NCI-H2107 (cell line): ENCODE measurements at places on chromosomes 7 and 10.

DNA sequence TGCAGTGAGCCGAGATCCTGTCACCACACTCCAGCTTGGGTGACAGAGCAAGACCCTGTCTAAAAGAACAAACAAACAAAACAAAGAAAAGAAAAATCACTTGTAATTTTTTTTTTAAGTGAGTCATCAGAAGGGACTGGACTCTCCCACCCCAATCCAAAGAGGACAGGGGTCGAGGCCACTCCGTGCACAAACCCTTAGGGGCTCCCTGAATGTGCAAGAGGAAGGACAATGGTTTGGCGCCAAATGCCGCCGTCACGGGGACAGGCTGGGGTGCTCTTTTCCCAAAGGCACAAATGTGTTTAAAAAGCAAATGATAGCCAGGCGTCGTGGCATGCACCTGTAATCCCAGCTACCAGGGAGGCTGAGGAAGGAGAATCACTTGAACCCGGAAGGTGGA lies 23.8 kb downstream of the RCC1L start:
- DNase-seq = no peak

- no peak for DNase-seq
Observed at GRCh38 chr7:42269161-42269560, 32.2 kb upstream of the GLI3 start.

GRCh38 chr10:80126876-80127275 lies 5.7 kb upstream of the PLAC9 start:
- DNase-seq = no peak

DNA sequence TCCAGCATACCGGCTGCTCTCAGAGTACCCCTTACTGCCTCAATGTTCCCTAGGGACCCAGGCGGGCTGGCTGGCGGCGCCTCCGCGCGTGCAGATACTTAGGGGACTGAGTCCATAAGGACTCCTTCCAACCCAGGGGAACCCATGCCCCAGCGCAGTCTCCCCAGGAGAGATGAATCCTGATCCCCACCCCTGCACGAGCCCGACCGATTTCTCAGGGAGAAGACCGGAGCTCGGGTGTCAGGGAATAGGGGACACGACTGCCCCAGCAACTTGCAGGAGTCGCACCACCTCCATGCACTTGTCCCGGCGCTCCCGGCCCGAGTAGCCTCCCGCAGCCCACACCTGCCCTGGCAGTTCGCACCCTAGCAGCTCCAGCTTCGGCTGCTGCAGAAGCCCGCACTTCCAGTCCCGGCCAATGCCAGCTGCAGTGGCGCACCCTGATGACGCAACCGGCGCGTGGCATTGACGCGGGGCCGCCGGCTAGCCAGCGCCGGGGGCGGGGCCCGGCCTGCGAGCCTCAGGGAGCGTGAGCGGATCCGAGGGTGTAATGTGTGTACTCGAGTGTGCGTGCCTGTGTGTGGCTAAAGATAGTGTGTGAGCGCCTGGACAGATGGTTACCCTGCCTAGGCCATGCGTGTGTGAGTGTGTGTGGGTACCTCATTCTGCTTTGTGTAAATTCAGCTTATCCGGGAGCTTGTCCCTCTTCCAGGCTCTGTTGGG lies at the start of gene GPAM:
Gene GPAM (minus strand): TSS at position 437 of the 723 bp plus-strand sequence. CDS start 1,981 bp downstream, outside the sequence.
- peak; percentile 40 for DNase-seq

- DNase-seq = no peak
Observed at GRCh38 chr10:62373995-62374861, at the start of gene ZNF365. TSS of gene ZNF365 (plus strand) at chr10:62374369. CDS start at chr10:62376194, 1,825 bp downstream.

DNA sequence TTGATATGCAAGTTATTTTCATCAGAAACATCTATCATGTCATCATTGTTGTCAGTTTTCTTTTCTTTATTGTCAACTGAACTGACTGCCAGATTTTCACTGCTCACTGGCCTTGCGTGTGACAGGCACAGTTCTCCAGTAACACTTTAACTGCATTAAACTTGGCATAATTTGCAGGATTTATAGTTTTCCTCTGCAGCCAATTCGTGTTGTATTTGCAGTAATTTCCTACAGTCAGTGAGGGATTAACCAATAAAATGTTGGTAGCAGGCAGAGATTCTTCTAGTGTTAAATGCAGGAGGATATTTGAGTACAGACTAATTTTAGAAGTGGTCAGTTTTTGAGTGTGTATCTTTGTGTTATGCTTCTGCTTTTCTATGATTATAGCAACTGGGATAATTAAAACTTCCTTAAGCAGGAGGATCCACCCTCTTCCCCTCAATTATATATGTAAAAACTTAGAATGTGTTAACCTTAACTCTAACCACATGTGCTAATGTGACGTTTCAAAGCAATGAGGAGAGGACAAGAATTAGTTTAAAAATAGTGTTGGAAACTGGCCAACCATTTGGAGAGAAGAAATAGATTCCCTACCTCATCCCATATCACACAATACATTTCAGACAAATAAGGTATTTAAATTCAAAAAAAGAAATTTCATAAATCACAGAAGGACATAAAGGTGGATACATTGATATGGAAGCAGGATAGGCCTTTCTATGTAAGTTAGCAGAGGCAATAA lies 365.5 kb upstream of the BMPER start:
- no peak for DNase-seq

- DNase-seq = no peak
Observed at GRCh38 chr10:131350660-131351059, 39.1 kb upstream of the TCERG1L start.

DNA sequence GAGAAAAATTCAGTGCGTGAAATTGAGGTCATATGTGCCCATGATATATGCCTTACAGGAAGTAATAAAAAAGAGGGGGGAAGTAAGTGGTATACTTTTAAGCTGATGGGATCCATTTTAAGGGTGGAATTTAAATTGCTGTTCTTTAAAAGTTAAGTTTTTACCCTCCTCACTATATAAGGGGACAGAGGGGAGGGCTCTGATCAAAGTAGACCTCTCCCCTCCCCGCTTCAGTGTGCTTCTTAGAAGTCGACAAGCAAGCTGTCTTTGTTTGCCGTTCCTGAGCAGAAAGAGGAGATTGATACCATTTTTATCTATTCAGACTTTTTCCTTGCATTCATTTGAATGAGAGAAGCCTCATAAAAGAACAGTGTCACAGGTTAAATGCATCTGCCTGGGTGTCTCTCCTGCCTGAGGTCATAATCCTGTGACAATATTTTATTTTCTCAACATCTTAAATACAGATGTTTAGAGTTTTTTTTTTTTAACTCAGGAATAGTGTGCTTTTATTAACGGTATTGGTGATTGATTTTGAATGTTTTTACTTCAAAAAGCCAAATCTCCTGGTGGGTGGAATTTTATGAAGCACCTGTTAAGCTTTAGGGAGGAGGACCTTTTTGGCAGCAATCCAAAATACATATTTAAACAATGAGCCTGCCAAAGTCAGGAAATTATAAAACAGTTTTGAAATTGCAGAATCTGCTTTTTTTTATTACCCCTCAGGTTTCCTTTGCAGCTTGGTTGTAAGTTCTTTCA lies 141.7 kb downstream of the KAT6B start:
- DNase-seq = no peak

DNA sequence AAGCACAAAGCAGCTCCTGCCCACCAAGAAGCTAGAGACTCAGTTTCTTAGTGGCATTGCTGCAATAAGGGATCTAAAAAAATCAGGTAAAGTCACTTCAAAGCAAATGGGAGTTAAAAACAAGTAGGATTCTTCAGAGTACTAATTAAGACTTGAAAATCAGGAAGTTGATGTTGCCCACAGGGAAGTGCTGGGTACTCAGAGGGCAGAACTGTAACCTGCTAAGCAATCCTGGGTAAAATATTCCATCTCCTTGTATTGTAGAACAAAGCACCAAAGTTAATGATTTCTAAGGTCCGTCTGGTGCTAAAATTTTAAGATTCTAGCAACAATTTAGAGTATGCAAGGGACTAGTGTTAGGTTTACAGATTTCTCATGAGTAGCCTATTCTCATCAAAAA lies 8.3 kb downstream of the PEX1 start:
- DNase-seq = no peak

DNA sequence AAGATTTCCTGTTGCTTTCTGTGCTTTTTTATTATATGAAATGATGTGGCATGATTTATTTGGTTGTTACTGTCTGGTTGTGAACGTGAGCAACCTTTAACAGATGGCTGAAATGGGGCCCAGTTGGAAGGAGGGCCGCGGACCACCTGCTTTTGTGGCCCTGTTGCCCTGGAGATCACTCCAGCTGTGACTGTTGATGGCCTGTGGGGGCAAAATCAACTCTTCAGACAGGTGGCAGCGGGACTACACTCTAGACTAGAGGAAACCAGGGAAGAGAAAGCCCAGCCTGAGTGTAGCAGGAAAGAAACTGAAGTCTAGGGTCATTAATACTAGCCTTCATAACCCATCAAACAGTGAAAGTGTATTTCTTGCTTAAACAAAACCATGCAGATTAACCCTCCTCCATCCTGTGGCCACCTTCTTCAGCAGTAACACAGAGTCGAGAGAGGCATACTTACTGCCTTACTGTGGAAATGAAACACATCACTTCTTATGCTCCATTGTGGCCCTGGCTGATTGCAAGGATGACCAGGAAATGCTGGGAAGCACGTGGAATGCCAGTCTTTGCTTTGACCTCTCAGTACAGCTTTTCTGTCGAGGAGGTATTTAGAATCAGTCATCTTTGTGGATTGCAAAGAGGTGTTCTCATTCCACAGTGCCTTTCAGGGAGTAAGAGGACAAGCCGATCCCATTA lies 80.5 kb downstream of the CCNY start:
- DNase-seq = no peak

- no peak for DNase-seq
Observed at GRCh38 chr7:1027242-1028043, 16.9 kb upstream of the GPR146 start.

DNA sequence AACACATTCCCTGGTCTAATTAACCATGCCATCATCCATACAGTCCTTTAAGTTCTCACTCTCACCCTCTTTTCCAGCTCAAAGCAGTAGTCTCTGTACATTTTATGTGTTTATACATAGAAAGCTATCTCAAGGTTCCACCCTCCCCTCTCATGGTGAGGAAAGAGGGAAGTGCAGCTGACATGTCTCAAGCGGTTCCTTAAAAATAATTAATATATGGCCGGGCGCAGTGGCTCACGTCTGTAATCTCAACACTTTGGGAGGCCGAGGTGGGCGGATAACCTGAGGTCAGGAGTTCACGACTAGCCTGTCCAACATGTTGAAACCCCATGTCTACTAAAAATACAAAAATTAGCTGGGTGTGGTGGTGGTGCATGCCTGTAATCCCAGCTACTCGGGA lies 36.7 kb downstream of the ZC3HAV1 start:
- DNase-seq = no peak

DNA sequence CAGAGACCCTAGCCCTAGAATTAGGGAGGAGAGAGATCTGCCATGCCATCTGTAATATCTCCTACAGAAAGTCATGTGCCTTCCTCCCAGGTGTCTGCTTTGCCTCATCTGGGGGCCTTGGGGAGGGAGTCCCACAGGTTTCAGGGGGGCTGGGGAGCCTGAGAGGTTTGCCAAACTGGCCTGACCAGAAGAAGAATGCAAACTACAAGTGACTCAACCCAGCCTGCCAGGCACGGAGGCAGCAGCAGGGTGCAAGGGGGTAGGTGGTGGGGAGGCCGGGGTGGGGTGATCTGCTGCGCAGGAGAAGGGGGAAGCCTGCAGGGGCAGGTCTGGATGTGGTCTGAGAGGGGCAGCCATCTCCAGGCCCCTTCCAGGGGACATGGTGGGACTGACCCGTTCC lies 9.6 kb upstream of the TRIM8 start:
- DNase-seq = no peak

- no peak for DNase-seq
Observed at GRCh38 chr7:152911922-152912321, 152.4 kb downstream of the ACTR3B start.

- no peak for DNase-seq
Observed at GRCh38 chr7:24075426-24075810, 208.6 kb upstream of the NPY start.

GRCh38 chr10:131429942-131430341 lies 118.4 kb upstream of the TCERG1L start:
- DNase-seq = no peak

DNA sequence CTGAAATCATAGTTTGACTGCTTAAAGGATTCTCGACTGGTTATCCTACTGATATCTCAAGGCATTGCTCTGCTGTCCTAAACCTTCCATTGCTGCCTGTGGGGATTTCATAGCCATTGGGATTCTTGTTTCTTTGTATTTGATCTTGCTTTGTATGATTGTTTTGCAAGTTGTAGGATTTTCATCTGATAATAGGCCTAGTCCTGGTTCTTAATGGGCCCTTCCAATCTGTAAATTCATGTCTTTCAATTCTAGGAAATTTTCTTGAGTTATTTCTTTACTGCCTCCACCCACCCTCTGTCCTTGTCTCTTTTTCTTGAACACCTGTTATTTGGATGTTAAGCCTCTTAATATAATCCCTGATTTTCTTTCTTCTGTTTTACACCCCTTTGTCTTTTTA lies 72.2 kb downstream of the LANCL2 start:
- no peak for DNase-seq

DNA sequence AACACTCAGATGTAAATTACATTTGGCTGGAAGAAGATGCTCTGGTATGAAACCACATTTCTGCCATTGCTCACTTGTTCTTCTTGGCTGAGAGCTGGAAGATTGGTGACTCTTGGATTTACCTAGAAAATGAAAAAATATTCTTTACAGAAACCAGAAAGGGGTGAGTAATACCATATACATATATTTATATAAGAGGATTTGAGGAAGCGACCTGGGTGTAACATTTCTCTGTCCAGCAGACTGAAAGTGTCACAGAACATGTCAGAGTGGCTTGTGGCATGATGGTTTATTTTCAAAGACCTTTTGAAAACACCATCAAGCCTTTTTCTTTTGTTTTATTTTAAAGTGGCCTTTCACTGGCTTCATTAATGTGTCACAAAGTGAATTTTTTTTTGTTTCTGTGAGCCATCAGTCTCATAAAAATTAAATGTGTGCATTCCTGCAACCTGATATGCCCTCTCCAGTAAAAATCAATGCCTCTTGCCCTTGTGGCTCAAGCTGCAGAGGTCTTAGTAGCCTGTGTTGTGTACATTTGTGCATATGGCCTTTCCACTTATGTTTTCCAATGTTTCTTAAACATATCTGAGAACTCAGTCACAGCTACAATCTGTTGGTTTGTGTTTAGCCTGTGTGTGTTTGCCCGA lies 23.5 kb downstream of the CREB5 start:
- DNase-seq = no peak

GRCh38 chr10:99630433-99630832 lies 10.2 kb upstream of the SLC25A28 start:
- no peak for DNase-seq

DNA sequence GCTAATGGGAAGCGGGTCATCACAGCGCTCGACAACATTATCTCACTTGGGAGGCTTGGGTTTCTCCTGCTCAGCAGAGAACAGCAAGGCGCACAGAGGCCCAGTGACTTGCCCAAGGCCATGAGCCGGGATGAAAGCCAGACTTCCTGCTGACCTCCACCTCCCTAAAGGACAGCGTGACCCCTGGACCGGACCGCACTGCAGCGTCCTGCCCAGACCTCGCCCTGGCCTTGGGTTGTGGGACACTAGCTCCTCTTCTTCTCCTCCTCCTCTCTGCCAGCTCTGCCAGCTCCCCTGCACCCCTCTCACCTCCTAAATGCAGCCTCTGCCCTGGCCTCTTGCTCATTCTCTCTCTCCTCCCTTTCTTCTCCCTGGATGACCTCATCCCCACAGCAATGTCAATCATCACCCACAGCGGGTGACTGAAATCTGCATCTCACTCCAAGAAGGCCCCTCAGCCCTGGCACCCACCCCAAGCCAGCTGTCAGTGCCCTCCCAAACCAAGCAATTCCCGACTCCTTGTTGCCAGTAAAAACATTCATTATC lies 19.4 kb downstream of the SPOCK2 start:
- no peak for DNase-seq

- no peak for DNase-seq
Observed at GRCh38 chr10:1376384-1376945, 320.3 kb downstream of the WDR37 start.
